ENCODE measurements at places on chromosomes 4 and X. TPM values are rescaled to one million over a fixed set of nuclear protein-coding genes. Genes with fewer than 3 reads are reported as not detected.

- no peak for DNase-seq
These were observed 422.5 kb downstream of the ZIC3 start for GRCh38 chrX:137988470-137988869.

GRCh38 chrX:134369576-134369975 lies 90.4 kb upstream of the HPRT1 start:
- DNase-seq = no peak

DNA sequence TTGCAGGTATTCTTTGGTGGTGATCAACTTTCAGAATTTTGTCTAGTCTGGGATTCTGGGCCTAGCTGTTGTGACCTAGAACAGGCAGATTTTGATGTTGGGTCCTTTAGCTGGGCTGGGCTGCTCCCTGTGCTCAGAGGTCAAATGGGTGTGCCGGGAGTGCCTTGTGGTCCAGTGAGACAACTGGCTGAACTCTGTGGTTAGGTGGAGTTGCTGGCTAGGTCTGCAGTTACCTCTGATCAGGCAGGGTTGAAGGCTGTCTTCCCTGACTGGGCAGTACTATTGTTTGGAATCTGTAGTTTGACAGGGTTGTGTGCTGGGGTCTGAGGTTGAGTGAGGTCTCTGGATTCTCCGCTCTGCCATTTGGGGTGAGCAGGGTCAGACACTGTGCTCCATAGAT lies 599.3 kb downstream of the RAPGEF2 start:
- no peak for DNase-seq

Gene CCSER1
- total RNA-seq = 3.0 TPM

DNA sequence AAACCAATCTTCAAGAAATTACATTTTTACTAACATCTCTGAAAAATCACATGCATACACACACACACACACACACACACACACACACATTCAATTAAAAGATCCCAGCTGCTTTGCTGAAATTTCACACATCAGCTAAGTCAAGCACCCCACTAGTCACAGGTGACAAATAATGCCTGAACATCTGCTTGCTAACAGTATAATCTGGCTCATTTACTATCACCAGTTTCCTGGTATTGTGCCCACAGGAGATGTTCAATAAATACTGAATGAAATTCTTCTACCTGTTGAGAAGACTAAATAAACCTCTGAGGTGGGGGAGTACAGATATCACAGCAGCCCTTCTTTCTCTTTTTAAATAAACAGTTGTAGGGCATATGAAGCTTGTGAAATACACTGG lies 994.0 kb downstream of the ARAP2 start:
- DNase-seq = no peak

DNA sequence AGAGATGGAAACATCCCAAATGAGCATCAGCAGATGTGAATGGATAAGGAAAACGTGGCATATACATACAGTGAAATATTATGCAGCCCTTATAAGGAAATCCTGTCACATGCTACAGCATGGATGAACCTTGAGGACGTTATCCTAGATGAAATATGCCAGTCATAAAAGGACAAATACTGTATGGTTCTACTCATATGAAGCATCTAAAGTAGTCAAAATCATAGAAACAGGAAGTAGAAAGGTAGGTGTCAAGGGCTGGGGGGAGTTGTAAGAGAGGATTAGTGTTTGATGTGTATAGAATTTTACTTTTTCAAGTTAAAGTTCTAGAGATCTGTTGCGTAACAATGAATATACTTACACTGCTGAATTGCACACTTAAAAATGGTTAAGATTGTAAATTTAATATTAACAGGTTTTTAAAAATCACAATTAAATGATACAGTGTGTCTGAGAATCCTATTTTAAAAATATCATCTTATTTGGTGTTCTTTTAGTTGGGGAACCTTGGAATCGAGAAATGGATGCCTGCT lies 58.5 kb downstream of the KDM6A start:
- no peak for DNase-seq

Gene MAGED4B
- total RNA-seq = 129 TPM

Gene TEX13B
- not detected for total RNA-seq

Measured in endothelial cell (in vitro differentiated cells).